ENCODE measurements at places on chromosomes 13 and 19.
A peak's percentile ranks its signal among the peaks of the same experiment; 100 is the strongest.

DNA sequence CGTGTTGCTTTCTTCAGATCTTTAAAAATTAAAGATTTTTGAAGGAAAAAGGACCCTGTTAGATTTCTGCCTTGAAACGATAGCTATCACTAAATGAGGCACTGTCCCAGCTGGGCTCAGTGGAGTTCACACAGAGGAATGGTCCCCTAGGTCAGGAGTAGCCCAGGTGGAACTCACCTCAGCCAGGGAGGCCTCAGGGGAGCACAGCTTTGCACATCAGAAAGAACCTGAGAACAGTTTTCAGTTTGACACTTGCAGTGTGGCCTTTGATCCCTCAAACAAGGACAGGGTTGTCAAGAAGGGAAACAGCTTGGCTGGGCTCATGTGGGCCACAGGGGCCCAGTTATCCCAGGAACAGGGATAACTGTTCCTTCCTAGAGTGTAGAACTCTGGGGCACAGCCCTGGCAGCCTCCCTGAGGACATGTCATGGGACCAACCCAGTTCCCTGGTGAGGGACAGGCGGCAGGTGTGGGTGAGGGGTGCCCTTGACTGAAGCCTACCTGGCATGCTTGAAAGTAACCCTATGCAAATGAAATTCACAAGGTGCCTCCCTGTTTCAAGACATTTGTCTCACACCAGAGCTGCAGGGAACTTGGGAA is 59.4 kb downstream of the CHST8 start:
- DNase-seq: no peak

DNA sequence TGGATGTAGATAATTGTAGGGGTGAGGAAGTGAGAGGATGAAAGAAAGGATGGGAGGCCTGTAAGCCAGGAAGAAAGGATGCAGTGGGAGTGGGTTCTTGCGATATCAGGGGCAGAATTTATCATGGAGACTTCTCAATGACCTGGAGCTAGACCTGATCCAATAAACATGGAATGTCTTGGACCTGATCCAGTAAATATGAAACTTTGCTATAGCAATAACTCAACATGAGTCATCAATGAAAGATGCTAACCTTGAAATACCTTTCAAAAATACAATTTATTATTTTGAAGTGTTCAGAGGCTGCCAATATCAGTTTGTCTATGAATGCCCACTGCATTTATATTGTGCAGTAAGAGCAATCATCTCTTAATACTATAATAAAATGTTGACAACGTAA is 279.5 kb downstream of the POU4F1 start:
- DNase-seq: no peak

- peak; percentile 60 for DNase-seq
Measured at GRCh38 chr19:6674868-6675305, 4.9 kb upstream of the TNFSF14 start.

DNA sequence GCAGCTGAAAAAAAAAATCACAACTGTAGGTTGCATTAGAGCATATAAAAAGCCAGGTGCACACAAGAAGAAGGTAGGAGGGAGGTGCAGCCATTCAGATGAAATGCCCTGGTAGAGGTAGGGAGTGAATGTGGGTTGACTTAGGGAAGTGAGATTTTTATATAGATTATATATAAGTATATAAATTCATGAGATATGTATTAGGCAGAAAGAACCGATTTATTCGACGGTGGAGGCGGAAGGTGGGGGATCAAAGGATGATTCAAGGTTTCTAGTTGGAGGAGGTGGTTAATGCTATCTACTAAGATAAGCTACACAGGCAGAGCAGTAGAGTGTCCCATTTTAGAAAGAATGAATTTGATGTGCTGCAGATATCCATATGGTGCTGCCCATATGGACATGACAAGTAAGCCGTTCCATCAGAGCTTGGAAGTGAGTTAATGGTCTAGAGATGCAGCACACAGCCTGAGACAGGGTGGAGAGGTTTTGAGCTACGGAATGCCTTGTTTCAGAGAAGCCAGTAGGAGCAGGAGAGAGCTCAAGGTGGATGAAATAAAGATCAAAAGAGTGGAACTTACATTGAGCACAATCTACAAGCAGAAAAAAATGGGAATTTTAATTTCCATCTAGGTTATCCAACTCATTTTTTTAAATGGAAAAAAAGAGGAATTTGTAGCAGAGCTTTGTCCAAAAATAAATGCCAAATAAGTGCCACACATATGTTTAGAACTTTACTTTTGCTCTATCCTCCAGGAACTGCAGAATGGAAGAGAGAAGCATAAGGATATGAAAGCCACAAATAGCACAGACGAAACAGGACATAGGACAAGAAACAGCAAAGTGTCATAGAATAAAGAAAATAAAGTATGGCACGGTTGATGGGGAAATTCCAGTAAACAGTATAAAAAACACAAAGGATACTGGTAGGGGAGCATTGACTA is 177.3 kb downstream of the PCDH9 start:
- no peak for DNase-seq

DNA sequence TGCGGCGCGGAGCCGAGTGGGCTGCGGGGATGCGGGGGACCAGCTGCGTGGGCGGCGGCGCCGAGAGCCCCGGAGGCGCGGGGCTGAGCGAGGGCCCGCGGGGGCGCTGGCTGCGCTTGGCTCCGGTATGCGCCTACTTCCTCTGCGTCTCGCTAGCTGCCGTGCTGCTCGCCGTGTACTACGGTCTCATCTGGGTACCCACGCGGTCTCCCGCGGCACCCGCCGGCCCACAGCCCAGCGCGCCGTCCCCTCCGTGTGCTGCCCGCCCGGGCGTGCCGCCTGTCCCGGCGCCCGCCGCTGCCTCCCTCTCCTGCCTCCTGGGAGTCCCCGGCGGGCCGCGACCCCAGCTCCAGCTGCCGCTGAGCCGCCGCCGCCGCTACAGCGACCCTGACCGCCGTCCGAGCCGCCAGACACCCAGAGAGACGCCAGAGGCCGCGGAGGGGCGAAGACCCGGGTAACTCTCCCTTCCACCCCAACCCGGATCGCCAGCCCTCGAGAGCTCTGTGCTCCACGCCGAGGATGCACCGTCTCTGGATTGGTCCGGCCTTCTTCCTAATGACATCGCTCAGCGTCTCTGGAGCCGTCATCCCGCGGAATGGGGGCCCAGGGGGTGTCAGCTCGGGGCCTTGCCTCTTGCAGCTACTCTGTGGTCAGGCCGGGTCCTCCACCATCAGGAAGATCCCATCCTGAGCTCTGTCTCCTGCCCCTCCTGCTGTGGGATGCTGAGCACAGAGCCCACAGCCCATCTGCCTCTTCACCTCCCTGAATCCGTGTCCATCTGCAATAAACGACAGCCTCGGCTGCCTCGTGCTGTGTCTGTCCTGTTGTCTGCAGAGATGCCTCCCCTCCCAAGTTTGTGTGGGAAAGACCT is 441 bp downstream of the INAFM1 start:
- DNase-seq: no peak

GRCh38 chr13:39494006-39494405 is 109.0 kb downstream of the LHFPL6 start:
- DNase-seq: no peak

DNA sequence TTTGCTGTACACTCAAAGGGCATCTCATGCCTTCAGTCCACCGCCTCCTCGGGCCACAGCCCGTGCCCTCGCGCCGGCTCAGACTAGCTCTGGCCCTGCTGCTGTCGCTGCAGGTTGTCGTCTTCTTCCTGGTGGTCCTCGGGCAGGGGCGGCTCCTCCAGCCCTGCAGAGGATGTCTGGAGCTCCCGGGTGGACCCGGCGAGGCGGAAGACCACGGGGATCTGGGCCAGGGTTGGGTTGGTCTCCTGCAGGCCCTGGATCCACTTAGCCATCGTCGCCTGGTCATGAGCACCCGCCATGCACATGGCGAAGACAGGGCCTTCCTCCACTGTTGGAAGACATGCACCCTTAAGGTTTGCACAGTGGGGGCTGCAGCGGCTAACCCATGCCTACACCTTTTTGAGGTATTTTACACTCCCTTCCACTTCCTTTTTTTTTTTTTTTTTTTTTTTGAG is 489 bp upstream of the ZNF653 start:
- no peak for DNase-seq

GRCh38 chr13:113394339-113394640 is 30.4 kb upstream of the GRTP1 start:
- no peak for DNase-seq

DNA sequence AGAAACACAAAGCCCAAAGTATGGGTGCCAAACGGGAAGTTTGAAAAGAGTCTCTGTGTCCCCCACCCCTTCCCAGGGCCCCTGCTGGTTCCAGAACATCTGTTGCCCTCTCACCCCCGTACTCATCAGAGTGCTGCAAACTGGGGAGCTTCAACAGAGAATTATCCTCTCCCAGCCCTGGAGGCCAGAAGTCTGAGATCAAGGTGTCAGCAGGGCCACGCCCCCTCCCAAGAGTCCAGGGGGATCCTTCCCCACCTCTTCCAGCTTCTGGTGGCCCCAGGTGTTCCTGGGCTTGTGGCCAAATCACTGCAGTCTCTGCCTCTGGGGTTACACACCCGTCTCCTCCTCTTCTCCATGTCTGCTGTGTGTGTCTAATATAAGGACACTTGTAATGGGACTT is 183.4 kb downstream of the PTPRS start:
- no peak for DNase-seq

GRCh38 chr19:14149509-14149994 is 13.2 kb upstream of the ASF1B start:
- DNase-seq: no peak

DNA sequence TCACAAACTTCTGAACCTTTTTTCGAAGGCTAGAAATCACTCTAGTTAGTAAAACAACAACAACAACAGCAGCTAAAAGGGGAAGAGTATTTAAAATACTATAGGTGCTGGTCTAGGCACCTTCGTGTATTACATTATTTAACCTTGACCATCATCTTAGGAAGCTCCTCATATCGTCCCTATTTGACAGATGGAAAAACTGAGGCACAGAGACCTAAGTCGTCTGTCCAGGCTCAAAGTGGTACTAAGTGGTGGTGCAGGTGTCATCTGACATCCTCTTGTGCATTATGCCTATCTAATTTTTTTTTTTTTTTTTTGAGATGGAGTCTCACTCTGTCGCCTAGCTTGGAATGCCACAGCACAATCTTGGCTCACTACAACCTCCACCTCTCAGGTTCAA is 29.1 kb downstream of the CATSPERD start:
- DNase-seq: no peak

- no peak for DNase-seq
Measured at GRCh38 chr19:4482721-4483364, 10.7 kb downstream of the HDGFL2 start.

DNA sequence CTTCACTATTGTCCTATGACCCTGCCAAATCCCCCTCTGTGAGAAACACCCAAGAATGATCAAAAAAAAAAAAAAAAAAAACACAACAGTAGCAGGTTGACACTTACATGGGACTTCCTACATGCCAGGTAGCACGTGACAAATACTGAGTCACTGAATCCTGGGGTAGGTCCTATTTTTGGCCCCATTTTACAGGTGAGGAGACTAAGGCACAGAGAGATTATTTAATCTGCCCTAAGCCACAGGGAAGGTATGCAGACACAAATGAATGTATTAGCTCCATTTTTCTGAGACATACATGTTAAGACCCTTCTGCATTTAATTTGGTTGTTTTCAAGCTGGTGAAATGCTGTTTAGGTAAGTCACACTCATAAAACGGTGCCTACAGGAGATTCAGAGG is 15.7 kb downstream of the ZNF575 start:
- DNase-seq: no peak

- no peak for DNase-seq
Measured at GRCh38 chr13:38577048-38577447, 109.8 kb upstream of the FREM2 start.

DNA sequence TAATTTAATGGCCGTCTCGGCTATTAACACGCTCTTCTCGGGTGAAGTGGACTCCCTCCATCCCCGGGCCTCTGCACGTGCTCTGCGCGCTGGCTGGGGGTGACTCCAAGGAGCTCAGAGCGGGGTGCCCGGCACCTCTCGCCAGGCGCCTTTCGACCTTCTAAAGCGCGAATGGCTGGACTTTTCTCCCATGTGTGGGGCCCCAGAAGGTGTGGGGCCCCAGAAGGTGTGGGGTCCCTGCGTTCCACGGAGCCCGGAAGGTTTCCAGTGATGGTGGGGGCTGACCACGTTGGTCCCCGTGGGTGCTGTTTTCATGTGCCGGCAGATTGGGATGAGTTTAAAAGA is 3.3 kb upstream of the ALOX5AP start:
- DNase-seq: no peak

GRCh38 chr13:24925318-24926231 is 161.6 kb downstream of the RNF17 start:
- no peak for DNase-seq

DNA sequence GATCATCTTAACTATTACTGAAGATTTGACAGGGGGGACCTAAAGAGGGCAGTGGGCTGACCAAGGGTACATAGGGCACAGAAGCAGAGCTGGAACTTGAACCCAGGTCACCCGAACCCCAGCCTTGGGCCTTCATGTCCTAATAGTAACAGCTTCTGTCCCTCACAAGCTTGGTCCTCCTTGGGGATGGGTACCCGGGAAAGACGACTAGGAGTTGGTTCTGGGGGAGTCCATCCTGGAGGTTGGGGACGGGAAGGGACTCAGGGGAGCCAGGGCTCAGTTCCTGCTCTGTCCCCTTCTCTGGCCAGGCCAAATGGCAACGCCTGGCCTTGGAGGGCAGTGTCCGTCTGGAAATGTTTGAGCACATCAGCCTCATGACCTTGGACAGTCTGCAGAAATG is 39.6 kb upstream of the CYP4F8 start:
- no peak for DNase-seq
